Skeletal muscle cell (primary cell): ENCODE measurements at places on chromosomes 12 and 14.

- DNase-seq, result no peak
Observed at GRCh38 chr12:106289196-106289681, 13.3 kb upstream of the TCP11L2 start.

DNA sequence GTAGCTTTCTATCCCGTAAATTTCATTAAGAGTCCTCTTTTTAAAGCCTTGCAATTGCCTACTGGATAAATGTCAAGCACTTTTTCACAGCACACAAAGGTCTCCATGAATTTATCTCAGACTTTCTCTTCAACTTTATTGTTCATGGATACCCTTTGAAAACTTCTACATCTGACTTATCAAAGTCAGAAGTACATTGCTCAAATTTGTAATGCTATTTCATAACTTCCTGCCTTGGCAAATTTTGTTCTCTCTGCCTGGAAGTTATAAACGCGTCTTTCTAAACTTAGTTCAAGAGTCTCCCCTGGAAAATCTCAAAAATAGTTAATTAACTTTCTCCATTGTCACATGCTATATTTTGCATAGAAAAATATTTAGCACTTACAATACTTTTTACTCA lies 55.9 kb upstream of the RERGL start:
- no peak for DNase-seq

DNA sequence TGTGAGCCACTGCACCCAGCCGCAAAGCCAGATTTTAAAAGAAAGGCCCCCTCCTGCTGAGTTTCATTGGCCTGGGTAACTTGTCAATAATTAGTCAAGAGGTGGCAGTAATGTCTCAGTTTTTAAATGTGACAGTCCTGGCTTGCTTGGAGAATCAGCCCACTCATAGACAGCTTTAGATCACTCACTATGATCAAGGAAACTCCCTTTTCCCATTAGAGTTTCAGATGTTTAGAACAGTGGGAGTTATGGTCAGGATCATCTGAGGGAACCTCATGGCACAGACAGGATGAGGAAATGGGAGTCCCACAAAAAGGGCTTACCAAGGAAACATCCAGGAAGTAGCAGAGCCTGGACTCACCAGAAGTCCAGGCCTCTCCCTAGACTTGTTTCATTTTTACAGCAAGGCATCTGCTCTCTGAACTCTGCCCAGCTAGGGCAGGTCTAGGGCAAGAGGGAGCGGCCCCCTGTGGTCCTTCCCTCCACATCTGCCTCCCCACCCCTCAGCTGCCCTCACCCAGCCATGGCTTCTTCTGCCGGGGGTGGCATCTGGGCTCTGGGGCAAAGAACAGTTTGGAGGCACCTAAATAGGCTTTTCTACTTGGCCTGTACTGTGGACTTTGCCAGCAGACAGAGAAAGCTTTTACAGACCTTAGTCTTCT lies 11.2 kb downstream of the BCL2L14 start:
- no peak for DNase-seq

DNA sequence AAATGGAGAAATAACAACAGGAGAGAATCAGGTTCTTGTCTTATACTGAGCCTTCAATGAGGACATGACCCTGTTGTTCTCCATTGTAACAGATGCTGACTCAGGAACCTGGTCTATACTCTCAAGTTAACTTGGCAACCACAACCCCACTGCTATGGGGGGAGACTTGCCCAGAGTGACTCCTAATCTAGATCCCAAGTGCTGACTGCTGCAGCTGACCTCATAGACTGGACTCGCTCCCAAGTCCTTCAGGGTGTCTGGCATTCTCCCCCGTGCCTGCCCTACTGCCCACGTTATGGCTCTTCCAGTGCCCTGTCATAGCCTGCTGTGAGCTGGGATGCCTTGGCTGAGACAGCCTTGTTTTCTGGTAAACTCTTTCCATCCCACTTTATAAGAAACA lies 37.1 kb downstream of the NID2 start:
- peak; percentile 87 for DNase-seq

GRCh38 chr12:67562513-67563287 lies 85.8 kb upstream of the DYRK2 start:
- DNase-seq, result no peak

GRCh38 chr12:43011383-43011926 lies 421.9 kb upstream of the PRICKLE1 start:
- no peak for DNase-seq

GRCh38 chr14:33946679-33947476 lies 4.0 kb downstream of the EGLN3 start:
- DNase-seq, result no peak

- no peak for DNase-seq
Observed at GRCh38 chr14:27863166-27863565, 903.4 kb upstream of the FOXG1 start.

DNA sequence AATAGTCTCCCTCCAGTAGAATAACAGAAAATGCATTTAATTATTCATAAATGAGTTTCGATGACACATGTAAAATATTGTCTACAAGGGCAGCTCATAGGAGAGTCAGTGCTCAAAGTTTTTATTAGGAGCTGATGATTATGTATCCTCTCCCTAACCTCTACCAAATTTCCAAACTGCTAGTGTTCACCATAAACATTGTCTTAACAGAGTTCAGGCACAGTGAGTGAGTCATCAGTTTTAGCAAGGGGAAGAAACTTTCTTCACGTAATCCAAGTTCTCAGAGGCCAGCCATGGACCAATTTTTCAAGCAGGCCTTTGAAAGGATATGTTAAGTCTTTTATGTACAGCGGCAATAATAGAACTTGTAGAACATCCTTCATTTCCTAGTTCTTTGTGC lies 649.2 kb upstream of the MIS18BP1 start:
- no peak for DNase-seq

DNA sequence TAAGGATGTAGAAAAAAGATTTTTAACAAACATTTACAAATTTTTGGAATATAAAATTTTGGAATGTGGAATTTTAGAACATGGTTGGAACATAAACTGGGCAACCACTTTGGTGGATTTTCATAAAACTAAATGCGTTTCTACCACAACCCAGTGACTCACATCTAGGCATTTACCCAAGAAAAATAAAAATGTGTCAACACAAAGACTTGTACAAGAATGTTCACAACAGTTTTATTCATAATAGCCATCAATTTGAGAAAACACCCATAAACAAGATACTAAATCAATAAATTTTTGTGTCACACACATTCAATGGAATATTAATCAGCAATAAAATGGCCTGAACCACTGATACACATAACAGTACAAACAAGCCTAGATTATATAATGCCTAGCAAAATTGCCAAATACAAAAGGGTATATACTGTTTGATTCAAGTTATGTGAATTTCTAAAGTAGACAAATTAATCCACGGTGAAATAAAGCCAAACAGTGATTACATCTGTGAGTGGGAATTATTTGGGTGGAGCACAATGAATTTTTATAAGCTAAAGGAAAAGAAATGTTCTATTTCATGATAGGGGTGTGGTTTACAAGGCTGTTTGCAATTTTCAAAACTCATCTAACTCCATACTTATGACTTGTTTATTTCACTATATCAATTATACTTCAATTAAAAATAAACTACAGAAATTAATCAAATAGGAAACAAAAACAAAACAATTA lies 415.2 kb upstream of the OR4E1 start:
- DNase-seq, result no peak

- no peak for DNase-seq
Observed at GRCh38 chr12:1939331-1939730, 20.9 kb upstream of the CACNA2D4 start.
